ENCODE measurements at places on chromosomes 12 and 14.

- no peak for DNase-seq
Measured at GRCh38 chr12:5884285-5884684, 60.8 kb downstream of the ANO2 start.

- peak; percentile 99 for DNase-seq
Measured at GRCh38 chr12:57693659-57694458, at the start of gene OS9. TSS of gene OS9 (plus strand) at chr12:57694132. CDS start at chr12:57694162, 30 bp downstream.

GRCh38 chr12:108709697-108710096 is 21.6 kb downstream of the CORO1C start:
- DNase-seq, result no peak

- no peak for DNase-seq
Measured at GRCh38 chr14:90024910-90025309, 36.9 kb upstream of the KCNK13 start.

DNA sequence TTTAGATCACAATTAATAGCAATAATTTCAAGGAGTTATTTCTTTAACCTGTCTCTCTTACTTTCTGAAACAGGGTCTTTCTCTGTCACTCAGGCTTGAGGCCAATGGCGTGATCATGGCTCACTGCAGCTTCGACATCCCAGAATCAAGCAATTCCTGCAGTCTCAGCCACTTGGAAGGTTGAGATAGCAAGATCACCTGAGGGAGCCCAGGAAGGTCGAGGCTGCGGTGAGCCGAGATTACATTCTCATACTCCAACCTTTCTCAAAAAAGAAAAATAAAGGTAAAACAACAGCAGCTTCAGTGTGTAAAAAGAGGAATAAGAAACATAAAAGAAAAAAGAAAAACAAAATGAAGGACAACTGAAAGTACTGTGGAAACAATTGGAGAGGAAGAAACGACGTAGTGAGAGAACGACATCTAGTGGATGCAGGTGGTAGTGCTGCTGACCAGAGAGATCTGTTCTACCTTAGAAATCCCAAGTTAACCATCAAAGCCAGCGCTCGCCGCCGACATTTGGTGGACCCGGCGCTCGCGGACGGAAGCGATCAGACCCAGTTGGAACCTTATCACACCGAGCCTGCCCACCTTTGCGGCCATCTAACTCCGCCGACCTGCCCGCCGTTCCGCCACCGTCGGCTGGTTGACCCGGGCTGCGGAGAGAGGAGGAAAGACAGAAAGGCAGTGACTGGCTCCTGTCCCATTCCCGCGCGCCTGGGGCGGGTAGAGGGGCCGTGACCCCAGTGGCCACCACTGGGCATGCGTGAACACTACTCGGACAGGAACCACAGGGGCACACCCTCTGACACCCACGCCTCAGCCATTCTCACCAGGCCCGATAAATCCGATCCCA is 196.1 kb downstream of the ALG10 start:
- no peak for DNase-seq

DNA sequence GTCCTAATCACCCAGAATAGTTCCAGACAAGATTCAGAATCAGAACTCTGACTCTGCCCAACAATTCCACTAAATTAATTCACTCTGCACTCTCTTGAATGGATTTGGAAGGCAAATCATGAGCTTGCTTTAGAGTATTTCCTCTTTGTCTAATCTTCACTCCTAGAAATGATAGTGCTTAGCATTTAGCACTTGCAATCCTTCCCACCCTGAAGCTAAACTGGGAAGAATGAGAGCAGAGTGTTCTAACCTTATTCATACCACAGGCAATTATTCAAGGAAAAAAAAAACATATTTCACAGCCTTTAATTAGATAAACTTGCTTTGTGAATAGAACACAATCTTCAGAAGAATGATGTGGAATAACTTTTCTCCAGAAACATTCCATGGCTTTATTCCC is 264.6 kb downstream of the PAWR start:
- DNase-seq, result no peak

- DNase-seq, result no peak
Measured at GRCh38 chr12:84816916-84817695, 95.5 kb downstream of the SLC6A15 start.

GRCh38 chr14:73188501-73188911 is 48.8 kb upstream of the PAPLN start:
- no peak for DNase-seq

- no peak for DNase-seq
Measured at GRCh38 chr12:79296871-79297270, 393.9 kb downstream of the PAWR start.

DNA sequence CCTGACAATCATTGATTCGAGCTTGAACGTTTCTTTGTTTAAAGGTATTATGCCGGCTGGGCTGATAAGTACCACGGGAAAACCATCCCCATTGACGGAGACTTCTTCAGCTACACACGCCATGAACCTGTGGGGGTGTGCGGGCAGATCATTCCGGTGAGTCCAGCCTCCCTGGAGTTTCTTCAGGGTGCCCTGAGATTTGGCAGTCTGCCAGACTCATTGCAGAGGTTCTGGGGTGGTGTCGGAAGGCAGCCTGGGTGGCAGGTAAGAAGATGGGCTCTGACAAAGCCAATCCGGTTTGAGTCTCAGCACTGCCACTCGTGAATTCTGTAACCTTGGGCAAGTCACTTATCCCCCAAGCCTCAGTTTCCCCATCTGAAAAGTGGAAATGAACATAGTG is 23.0 kb downstream of the ALDH2 start:
- no peak for DNase-seq

DNA sequence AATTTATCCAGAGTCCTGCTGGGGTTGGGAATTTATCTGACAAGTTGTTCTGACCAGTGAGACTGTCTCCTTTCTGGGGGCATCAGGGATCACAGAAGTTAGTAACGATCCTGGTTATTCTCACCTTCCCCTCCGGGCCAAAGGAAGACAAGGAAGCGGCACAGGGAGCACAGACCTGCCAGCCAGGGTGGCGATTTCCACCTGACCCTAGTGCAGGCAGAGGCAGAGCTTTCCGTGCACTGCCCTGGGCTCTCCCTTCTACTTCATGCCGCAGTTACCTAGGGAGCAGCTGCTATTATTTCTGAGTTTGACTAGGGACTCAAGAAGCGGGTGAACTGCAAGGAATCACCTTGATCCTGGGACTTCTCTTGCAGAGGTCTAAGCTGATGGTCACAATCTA is 7.4 kb downstream of the TMEM106C start:
- DNase-seq, result no peak

DNA sequence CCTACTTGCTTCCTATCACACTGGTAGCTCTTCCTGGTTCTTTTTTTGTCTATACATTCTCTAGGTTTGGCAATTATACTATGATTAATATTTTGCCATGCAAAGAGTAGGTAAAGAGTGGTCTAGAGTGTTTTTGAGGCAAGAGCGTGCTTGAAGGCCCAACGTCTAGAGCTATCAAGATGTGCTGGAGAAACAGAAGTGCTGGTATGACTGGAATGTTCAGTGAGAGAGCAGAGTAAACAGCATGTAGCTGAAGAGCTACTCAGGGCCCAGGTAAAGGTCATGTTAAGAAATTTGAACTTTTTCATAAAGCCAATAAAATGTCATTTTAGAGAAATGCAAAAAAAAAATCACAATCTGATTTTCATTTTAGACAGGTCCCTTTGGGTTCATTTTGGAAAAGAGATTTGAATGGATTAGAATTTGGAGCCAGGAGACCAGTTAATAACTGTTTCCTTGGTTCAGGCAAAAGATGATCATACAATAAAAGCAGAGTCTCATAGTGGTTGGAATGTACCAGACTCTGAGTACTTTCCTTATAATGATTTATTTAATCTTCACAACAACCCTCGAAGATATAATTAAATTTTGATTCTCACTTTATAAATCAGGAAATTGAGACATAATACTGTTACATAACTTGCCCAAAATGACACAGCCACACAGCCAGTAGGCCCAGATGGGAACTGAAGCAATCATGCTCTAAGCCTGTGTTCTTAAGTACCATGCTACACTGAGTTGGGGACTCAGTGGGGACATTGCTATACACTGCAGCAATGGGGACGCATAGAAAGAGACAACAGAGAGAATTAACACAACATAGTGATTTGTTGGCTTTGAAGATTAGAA is 350.1 kb downstream of the NELL2 start:
- DNase-seq, result no peak

- no peak for DNase-seq
Measured at GRCh38 chr12:47745485-47746041, 13.1 kb downstream of the RAPGEF3 start.

GRCh38 chr12:106986135-106986534 is 811 bp downstream of the MTERF2 start:
- DNase-seq, result no peak

GRCh38 chr12:78208092-78208491 is 377.4 kb downstream of the NAV3 start:
- no peak for DNase-seq

DNA sequence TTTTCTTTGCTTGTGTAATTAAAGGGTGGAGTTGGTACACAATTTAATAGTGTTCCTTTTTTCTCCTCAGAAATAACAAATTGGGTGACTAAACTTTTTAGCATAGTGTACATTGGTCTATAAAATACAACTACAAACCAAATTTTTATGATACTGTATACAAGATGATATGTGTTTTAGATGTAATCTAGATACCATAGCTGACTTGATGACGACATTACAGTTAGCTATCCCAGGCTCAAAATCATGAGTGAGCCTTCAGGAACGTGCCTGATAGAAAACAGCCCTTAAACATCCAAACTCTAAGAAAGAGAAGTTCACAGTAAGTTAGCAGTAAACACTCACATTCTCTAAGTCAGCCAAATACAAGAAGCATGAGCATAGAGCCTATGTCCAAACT is 99.0 kb upstream of the SSTR1 start:
- DNase-seq, result no peak

DNA sequence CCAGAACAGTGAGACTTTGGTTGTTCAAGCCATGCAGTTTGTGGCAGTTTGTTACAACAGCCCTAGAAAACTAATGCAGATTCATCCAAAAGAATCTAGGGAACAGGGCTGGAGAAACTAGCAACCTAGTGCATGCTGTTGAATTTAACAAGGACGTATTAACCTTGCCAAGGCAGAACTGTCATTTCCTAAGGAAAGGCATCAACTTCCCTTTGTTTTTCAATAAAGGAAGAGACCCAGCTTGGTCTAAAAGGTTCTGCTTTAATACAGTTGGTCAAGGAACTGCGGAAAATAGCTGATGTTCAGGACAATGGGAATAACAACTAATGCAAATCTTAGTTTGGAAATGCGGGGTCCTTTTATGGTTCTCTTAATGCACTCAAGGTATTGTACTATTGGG is 11.5 kb downstream of the AK7 start:
- DNase-seq, result no peak

GRCh38 chr14:56112781-56113180 is 5.4 kb upstream of the PELI2 start:
- no peak for DNase-seq

- DNase-seq, result peak; percentile 94
Measured at GRCh38 chr12:69738351-69739286, at the start of gene RAB3IP. TSS of gene RAB3IP (plus strand) at chr12:69738860. CDS start at chr12:69755409, 16,549 bp downstream.

GRCh38 chr14:97640031-97640430 is 842.8 kb downstream of the VRK1 start:
- no peak for DNase-seq

DNA sequence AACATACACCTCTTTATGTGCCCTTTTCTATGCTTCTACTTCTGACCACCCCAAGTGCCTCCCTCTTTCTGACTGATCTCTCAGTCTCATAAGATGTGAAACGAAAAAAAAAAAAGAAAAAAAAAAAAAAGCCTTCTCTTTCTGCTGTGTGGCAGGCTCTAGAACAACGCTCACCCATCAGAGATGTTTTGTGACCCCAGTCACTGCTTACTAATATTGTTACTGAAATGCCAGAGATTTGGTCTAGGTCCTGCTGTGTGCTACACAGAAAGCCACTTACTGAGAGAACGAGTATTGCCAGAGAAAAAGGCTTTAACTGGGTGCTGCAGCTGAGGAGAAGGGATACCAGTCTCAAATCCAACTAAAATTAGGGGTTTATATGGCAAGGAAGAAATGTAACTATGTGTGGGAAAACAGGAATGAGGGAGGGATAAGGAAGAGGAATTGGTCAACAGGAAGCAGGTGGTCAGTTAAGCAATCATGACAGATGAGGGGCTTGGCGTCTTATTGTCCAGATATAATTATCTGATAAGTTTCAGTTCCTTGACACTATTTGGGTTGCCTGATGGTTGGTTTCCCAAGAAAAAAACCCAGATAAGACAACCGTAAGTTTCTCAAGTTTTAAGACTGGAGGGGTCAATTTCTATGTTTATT is 149.0 kb downstream of the NAV3 start:
- no peak for DNase-seq

Measured in posterior cingulate gyrus (tissue), 11 donors.